ENCODE measurements at places on chromosomes 5 and 9. TPM values are rescaled to one million over a fixed set of nuclear protein-coding genes. Genes with fewer than 3 reads are reported as not detected.

Gene AK6
- total RNA-seq, result 41.1 TPM

Gene ADAMTS13
- 6.0 TPM for total RNA-seq

Gene SLC34A1
- total RNA-seq, result 0.16 TPM

DNA sequence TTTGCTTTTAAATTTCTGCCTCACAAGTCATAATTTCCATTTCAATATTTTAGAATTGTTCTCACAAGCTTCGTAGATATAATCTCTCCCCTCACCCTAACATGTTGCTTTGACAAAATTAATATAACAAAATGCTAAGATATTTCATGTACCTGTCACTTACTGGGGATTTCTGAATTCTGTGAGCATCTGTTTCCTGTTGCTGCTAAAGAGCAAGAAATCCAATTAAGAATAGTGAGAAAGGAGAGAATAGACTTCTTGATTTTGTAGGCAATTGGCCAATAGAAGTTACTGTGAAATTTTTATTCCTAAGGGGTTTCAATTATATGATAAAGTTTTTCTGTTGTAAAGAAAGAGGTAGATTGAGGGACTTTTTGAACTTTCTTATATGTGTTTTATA, 796.5 kb upstream of the ARRDC3 start:
- no peak for DNase-seq

DNA sequence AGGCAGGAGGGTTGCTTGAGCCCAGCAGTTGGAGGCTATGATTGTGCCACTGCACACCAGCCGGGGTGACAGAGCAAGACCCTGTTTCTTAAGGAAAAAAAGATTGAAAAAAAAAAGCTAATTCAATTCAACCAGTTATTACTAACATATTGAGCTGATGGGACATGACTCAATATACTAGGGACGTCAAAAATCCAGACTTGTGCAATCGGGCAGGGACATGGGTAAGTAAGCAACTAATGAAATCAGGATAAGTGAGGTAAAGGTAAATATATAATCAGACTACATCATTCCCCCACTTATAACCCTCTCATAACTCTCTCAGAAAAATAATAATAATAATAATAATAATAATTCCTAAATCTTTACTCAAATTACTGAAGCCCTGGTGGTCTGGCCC, 975 bp upstream of the HAVCR1 start:
- DNase-seq, result no peak

DNA sequence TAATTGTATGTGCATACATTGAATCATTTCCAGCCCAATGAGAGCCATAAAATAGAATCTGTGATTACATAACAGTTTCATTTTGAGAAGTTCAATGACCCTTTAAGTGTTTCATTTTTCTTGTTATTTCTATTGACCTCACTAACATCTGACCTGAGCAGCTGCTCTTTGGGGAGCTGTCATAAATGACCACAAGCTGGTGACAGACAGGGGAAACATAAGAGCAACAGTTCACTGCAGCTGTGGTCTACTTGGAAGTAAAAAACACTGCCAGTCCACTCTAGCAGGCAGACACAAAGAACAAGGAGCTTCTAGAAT, 265.4 kb downstream of the DTWD2 start:
- no peak for DNase-seq

- no peak for DNase-seq
These were observed 34.3 kb downstream of the ZNF462 start for GRCh38 chr9:106897236-106897635.

DNA sequence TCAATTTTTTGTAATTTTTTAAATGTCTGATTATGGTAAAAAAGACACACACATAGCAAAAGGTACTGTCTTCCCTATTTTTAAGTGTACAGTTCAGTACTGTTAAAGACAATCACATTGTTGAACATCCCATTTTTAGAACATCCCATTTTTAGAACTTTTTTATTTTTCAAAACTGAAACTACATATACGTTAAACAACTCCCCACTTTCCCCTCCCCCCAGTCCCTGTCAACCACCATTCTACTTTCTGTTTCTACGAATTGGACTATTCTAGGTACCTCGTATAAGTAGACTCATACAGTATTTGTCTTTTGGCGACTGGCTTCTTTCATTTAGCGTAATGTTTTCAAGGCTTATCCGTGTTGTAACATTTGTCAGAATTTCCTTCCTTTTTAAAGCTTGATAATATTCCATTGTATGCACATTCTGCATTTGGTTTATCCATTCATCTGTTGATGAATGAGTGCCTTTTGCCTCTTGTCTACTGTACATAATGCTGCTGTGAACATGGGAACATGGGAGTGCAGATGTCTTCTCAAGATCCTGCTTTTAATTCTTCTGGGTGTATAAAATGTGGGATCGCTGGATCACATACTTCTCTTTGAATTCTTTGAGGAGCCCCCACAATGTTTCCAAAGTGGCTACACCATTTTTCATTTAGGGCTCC, 154.0 kb downstream of the PIK3R1 start:
- no peak for DNase-seq

- no peak for DNase-seq
These were observed 198.7 kb downstream of the SEMA6A start for GRCh38 chr5:116375926-116376325.
